ENCODE measurements at places on chromosomes 6 and 20.

DNA sequence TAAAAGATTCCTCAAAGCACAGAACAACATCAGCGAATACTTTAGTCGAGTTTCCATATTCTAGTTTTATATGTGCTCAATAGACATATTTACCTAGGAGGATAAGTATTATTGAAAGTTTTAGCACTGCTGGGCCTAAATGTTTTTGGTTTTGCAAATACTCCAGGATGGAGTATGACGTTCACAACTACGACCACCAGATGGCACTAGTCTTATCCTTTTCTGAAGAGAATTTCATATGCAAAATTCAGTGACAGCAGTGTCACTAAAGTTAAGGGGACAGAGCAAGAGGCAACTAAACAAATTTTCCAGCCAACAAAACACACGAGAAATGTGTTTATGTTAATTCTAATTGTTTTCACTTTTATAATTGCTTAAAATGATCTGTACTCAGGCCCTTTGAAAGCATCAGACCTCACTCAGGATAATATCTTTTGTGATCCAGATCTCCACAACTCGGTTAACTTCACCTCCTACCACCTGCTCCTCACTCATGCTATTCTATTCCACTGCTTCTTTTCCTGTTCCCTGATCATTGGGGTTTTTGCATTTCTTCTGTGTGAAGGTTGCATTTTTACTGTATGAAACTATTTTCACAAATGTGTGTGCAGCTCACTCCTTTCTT, 220.8 kb downstream of the TRDN start:
- peak; percentile 23 for DNase-seq

- peak; percentile 94 for DNase-seq
Observed at GRCh38 chr6:13725570-13725969, 13.9 kb upstream of the RANBP9 start.

DNA sequence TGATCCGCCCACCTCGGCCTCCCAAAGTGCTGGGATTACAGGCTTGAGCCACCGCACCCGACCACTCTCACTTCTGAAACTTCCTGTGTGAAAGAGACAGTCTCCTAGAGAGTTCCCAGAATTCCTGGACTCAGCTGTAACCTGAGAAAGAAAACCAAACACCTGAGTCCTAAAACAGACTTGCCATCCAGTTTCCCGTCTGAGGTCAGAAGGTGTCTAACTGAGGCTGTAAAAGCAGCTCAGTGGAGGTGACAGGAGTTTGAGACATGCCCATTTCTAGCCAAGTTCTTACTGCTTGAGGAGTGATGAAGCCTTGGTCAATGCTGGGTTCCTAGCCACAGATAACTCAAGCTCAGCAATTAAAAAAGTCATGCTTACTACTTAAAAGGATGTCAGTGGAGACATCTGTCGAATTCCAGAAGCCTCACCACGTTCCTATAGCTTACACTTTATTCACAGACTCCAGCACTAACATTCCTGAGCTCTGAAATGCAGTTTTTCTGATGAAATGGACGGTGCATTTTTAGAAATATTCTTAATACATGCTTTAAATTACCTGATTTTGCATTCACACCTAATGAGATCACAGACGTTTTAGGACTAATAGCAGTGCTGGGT, 6.1 kb downstream of the UQCC2 start:
- no peak for DNase-seq

DNA sequence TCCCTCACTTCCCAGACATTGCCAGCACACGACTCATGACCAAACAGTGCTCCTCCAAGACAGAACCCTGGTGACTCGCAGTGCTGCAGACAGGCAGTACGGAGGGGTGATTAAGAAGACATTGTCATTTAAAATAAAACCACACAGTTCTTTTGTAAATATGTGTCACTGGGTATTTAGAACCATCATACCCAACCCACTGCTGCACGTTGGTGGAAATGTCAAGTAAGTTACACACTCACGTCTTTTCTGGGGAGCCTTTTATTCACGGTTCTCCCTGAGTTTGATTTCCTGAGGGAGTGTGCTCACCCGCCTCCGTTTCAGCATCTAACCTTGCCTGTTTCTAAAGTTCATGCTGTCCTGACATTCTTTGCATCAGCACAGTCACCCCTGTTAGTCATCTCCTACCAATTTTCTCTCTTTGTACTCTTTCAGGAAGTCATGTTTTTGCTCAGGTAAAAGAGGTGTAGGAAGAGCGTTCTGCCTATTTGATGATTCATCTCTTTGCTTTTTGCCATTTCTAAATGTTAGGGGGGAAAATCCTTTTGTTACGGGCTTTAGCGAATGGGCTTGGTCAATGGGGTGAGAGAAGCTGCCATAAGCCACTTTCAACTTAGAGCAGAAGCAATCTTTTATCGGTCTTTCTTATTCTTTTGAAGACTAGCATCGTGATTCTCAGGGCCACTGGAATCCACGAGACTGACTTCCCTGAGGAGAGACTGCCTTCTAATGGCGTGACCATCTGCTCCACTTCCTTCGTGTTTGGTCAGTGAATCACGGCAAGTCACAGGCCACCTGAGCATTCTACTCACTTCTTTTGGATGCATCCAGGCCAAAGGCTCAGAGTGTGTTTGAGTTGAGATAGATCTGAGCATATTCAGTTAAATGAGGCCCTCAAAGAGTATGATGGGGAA, 512.8 kb upstream of the JARID2 start:
- peak; percentile 95 for DNase-seq
